ENCODE measurements at places on chromosomes 7 and 10. TPM values are rescaled to one million over a fixed set of nuclear protein-coding genes. Genes with fewer than 3 reads are reported as not detected.

The UNC5B gene
- total RNA-seq = 42.4 TPM

The HOXA11 gene
- total RNA-seq = not detected

- DNase-seq = no peak
These were observed 2.6 kb downstream of the BZW2 start for GRCh38 chr7:16648551-16648950.

- no peak for DNase-seq
These were observed 2.7 kb upstream of the KMT2E start for GRCh38 chr7:105011141-105011830.

GRCh38 chr7:131061818-131062217, 265.9 kb upstream of the MKLN1 start:
- DNase-seq = no peak

GRCh38 chr7:99551334-99551733, 580 bp downstream of the FAM200A start:
- DNase-seq = no peak

DNA sequence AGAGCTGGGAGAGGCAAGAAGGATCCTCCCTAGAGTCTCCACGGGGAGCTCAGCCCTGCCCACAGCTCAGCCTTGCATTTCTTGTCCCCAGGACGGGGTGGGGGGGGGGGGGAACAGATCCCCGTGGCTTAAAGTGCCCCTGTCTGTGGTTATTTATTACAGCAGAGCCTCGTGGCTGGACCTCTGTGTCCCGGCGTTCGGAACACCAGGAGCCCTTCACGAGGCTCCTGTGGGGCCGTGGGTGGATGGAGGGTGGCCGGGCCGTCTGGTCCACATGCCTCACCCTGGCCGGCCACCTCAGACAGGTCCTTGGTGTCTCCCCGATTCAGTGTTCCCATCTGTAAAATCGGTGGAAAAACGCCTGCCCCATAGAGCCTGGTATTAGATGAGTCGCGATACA, 37.9 kb downstream of the FAM20C start:
- no peak for DNase-seq

GRCh38 chr10:29914986-29915785, 144.2 kb downstream of the JCAD start:
- no peak for DNase-seq
